ENCODE measurements at places on chromosomes 5 and 9. TPM values are rescaled to one million over a fixed set of nuclear protein-coding genes. Genes with fewer than 3 reads are reported as not detected.

DNA sequence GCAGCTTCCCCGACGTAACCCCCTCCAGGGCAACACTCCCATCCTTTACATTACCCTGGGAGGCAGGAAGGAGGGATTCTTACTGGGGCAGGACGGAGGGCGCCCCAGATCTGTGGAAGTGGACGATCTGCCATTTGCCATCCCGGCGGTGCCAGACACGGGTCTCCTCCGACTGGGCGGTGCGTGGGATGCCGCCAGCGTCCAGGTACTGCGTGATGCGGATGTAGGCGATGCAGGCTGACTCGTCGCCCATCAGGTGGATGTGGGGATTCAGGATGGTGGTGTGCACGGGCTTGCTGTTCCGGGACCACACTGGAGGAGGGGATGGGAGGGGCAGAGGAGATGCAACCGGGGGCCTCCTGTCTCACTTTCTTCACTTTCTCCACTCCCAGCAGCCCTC, 33.0 kb downstream of the SLC6A7 start:
- no peak for DNase-seq

DNA sequence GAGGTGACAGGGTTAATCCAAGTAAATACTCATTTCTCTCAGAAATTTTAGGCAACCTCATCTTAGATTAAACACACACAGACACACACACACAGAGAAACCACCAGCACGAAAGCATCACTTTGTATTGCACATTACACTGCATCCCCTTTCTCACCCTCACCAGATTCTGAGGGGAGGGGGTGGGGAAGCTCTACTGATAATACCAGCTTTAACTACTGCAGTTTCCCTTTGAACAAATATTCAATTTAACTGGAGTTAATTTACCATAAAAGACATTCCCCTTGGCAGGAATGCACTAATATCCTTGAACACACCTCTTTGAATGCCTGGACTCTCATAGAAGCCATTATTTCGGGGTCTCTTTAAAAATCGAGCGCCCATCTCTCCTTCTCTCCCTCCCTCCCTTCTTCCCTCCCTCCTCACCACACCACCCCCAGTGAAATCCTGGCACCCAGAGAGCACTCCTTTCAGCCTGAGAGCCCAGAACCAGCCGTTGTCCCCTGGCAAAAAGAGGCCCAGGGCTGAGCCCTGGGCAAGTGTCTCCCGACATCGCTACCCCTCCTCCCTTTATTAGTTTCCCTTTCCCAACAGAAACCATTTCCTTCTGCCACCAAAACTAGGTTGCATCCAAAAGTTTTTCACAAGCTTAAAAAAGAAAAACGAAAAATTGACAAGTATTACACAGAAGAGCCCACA, 2.8 kb upstream of the NFIB start:
- no peak for DNase-seq

DNA sequence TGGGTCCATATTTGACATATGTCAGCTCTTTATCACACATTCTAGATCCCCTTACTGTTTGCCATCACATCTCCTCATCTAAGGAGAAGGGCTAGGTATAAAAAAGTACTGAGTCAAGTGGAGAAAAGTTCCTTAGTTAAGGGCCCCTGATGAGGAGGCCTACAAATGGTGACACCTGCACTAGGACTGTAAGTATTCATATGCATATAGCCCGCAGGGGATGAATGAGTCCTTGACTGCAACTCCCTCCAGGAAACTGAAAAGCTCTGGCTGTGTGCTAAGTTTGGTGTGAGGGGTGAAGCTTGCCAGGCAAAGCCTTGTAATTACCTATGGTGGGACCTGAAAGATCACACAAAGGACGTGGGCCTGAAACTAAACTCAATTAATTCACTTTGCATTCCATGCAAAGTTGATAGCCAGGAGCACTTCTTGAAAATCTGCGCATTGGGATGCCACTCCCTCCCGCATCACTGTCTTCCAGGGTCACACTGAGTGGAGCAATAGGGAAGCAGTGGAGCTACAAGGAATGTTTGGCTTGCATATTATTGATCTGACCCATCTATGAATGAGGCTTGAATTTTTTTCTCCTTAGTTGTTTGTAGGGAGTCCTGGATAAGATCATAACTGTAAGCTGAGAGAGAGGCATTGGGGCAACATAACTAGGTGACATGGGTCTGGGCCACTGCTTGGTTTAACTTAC, 11.9 kb upstream of the EQTN start:
- DNase-seq: no peak

DNA sequence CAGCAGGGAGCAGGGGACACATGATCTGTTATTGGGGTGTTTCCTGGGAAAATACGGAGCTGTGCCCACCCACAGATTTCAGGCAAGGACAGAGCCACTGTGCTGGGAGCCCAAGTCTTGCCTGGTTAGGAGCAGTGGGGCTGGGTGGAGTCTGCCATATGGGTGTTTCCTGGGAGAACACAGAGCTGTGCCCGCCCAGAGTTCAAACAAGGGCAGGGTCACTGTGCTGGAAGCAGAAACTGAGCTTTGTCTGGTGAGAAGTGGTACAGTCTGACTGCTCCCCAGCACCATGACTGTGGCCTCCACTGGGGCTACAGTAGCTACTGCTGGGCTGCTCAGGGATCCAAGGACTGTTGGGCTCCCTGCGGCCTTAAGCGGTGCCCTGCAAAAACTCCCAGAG, 135.5 kb downstream of the MCTP1 start:
- DNase-seq: no peak

DNA sequence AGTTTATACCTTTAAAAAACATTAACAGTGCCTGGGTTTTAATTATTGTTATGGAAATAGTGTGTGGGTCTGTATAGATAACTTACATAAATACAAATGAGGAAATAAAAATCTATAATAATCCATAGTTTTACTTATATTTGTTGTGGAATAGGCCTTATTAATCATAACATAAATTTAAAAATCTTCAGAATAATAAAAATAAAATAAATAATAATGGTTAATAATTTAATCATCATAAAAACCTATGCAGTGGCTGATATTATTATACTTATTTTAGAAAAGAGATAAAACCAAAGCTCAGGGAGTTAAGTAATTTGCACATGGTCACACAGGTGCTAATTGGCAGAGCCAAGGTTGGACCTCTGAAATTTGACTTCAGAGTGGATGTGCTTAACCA, 785.3 kb upstream of the SEMA6A start:
- no peak for DNase-seq

The NEUROG1 gene
- not detected for total RNA-seq

The FAM78A gene
- 27.2 TPM for total RNA-seq

DNA sequence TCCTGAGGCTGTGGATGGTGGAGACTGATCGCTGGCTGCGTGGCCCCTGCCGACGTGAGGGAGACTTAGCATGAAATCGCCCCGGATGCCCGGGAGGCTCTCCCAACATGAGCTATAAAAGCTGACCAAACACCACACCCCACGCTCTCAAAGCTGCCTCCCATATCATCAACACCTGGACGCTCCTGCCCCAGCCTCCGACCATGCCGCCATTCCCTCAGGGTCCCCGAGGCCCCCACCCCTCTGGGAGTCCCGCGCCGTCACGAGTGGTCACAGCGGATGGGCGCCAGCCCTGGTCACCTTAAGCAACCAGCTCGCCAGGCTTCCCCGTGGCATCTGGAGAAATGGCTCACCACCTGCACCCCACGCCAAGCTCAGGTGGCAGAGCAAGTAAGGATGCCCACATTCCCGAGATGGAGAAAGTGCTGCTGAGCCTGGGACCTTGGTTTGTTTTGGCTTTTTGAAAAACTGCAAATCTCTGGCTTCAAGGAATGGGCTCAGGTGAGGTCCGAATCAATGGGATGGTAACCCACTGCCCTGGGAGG, 196.0 kb downstream of the MED10 start:
- DNase-seq: no peak
